ENCODE measurements at places on chromosomes 5 and 9. TPM values are rescaled to one million over a fixed set of nuclear protein-coding genes. Genes with fewer than 3 reads are reported as not detected.

- peaks cover 27% of the 10 kb centered on the region for H3K36me3 ChIP-seq
- H3K4me1 ChIP-seq, result no peaks in the 10 kb centered on the region
- H3K27me3 ChIP-seq, result no peaks in the 10 kb centered on the region
- no peak overlapping the region for H3K27ac ChIP-seq
Measured at GRCh38 chr5:16780325-16780724, 155.8 kb downstream of the MYO10 start.

PCDHB5 gene
- 8.1 TPM for total RNA-seq

GRCh38 chr9:126412905-126413304 is 86.3 kb downstream of the MVB12B start:
- H3K36me3 ChIP-seq, result peaks cover 6% of the 10 kb centered on the region
- no peaks in the 10 kb centered on the region for H3K27me3 ChIP-seq
- H3K4me3 ChIP-seq, result no peak overlapping the region
- no peaks in the 10 kb centered on the region for H3K4me1 ChIP-seq
- DNase-seq, result no peak

GRCh38 chr9:135174981-135175380 is 87.5 kb downstream of the OLFM1 start:
- no peaks in the 10 kb centered on the region for H3K4me1 ChIP-seq
- H3K36me3 ChIP-seq, result no peaks in the 10 kb centered on the region
- H3K27me3 ChIP-seq, result no peaks in the 10 kb centered on the region
- no peak for DNase-seq
- no peak overlapping the region for H3K4me3 ChIP-seq

DNA sequence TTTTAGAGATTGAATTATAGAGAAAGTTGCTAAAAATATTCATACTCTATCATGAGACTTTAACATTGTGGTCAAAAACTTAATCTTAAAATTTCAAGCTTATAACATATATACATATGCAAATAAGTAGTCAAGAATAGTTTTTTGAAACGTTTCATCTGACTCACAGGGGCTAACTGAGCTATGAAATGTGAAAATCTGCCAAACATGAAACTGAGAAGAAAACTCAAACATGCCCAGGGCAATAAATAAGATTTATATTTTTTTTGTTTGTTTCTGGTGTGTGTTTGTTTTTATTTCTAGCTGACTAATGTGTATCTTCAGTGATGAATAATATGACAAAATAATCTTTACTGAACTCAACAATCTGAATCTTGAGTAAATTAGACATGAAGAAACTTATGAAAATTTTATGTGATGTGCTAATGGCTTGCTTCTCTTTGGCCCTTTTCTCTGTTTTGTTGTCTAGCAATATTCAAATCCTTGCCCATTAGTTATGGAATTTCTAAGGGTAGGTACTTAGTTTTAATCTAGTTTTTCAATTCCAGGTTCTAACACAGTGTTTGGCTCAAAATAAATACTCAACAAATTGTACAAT is 99.9 kb downstream of the FAM174A start:
- no peaks in the 10 kb centered on the region for H3K4me1 ChIP-seq
- no peak overlapping the region for H3K27ac ChIP-seq
- no peak for DNase-seq
- H3K4me3 ChIP-seq, result no peak overlapping the region

DNA sequence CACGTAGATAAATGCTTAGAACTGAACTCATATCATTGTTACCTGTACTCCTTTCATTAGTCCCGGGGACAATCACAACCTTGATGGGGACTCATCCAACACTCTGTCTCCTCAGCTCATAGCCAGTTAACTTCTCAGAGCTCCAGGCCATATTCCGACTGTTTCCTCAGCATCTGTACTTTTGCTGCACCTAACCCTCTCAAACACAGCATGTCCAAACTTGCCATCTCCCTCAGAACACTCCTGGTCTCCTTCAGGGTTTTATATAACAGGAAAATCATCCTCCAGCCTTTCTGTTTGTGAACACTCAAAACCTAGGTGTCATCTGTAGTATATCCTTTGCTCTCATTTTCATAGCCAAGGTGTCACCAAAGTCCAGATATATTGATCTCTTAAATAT is 150.5 kb downstream of the CDH6 start:
- no peaks in the 10 kb centered on the region for H3K27me3 ChIP-seq
- no peak overlapping the region for H3K4me3 ChIP-seq
- no peak overlapping the region for H3K27ac ChIP-seq
- H3K36me3 ChIP-seq, result no peaks in the 10 kb centered on the region
- no peak for DNase-seq

- no peak overlapping the region for H3K27ac ChIP-seq
- no peaks in the 10 kb centered on the region for H3K4me1 ChIP-seq
- no peak overlapping the region for H3K4me3 ChIP-seq
- DNase-seq, result no peak
Measured at GRCh38 chr5:96572864-96573512, 89.2 kb upstream of the CAST start.

PRR16 gene
- 5.9 TPM for total RNA-seq

DNA sequence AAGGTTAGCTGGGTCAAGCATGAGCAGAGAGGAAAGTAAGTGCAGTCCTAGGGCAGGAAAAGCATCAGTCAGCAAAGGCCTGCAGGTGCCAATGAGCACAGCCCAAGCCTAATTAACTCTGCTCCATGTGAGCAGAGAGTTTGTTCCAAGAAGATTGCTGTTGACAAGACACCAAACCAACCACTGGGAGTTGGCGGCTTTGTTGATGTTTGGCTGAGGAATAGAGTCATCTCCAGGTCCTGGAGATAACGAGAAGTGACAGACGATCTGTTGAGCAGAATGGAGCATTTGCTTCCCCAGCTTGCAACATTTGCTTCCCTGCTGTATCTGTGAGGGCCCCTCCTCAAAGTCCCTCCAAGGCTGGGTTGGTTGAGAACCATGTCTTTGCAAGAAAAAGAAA is 68.2 kb downstream of the FAM114A2 start:
- no peak overlapping the region for H3K4me3 ChIP-seq
- H3K36me3 ChIP-seq, result no peaks in the 10 kb centered on the region
- peak; percentile 78 for DNase-seq
- H3K4me1 ChIP-seq, result no peaks in the 10 kb centered on the region
- no peak overlapping the region for H3K27ac ChIP-seq

DNA sequence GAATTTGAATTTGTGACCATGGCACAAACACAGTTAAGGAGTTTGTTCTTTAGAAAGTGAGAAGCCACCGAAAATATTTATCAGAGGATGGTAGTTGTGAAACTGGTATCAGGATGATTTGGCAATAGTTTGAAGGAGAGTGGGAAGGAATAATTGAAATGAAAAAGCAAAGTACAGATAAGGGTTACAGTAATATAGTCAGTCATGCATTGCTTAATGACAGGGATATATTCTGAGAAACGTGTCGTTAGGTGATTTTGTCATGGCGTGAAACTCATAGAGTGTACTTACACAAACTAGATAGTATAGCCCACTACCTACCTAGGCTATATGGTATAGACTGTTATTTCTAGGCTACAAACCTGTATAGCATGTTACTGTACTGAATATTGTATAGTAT is 84.2 kb downstream of the GPBP1 start:
- H3K4me1 ChIP-seq, result no peaks in the 10 kb centered on the region
- H3K4me3 ChIP-seq, result no peak overlapping the region
- H3K27ac ChIP-seq, result no peak overlapping the region

- H3K4me1 ChIP-seq, result no peaks in the 10 kb centered on the region
- no peak overlapping the region for H3K4me3 ChIP-seq
- no peak overlapping the region for H3K27ac ChIP-seq
- DNase-seq, result no peak
Measured at GRCh38 chr5:42927730-42928129, 112.4 kb downstream of the ANXA2R start.

SPATA31A3 gene
- not detected for total RNA-seq

DRD1 gene
- 1.5 TPM for total RNA-seq

GRCh38 chr5:135053278-135053677 is 19.2 kb upstream of the PITX1 start:
- no peaks in the 10 kb centered on the region for H3K4me1 ChIP-seq
- no peaks in the 10 kb centered on the region for H3K36me3 ChIP-seq
- no peak overlapping the region for H3K27ac ChIP-seq
- DNase-seq, result no peak

CCDC183 gene
- total RNA-seq, result 1.6 TPM

FRMD3 gene
- 3.2 TPM for total RNA-seq

DNA sequence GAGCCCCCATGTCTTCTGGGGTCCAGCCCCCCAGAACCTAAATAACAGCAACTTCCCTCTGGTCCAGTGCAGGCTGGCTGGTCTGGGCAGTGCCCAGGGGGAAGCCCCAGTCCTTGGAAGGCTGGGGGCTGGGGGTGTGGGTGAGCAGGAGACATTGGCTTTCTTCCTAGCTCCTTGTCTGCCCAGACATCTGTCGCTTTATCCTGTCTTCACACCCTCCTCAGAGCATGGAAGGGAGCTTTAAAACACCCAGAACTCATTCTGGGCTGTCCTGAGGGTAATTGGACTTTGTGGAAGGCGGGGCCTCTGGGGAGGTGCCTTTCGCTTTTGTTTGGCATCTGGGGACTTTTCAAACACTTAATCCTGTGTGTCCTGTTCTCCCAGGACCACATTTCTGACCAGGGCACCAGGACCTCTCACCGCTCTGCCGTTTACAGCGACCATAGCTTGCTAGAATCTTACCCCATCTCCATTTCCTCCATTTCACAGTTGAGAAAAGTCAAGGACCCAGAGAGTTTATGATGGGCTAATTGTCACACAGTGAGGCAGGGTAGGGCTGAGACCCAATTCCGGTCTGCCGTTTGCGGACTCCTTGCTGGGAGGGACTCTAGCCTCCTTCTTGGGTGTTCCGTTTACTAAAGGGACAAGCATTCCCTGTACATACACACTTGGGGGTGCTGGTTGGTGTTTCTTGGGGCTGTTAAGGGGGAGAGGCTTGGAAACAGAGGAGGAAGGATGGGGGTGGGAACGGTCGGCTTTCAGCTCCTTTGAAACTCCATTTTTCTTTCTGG is 1.1 kb downstream of the GSN start:
- peaks cover 3% of the 10 kb centered on the region for H3K27me3 ChIP-seq
- peaks cover 16% of the 10 kb centered on the region for H3K4me1 ChIP-seq
- no peaks in the 10 kb centered on the region for H3K36me3 ChIP-seq
- H3K27ac ChIP-seq, result peak overlapping the region; percentile 81
- DNase-seq, result no peak

PCDHGB2 gene
- 10.1 TPM for total RNA-seq

DNA sequence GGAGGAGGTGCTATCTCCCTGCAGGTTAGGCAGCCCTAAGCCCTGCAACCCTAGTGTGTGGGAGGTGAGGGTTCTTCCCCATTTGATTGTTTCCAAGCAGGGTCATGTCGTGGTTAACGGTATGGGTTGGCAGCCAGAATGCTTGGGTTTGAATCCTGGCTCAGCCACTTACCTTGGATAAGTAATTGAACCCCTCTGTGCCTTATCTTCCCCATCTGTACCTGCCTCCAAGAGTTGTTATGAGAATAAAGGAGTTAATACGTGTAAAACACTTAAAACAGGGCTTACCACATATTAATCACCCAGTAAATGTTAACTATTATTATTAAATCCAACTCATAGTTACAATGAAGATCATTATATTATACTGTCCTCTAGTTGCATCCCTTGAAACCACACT is 52.2 kb upstream of the SPATA31E1 start:
- H3K4me1 ChIP-seq, result no peaks in the 10 kb centered on the region
- H3K4me3 ChIP-seq, result no peak overlapping the region
- no peaks in the 10 kb centered on the region for H3K27me3 ChIP-seq
- H3K36me3 ChIP-seq, result no peaks in the 10 kb centered on the region

DNA sequence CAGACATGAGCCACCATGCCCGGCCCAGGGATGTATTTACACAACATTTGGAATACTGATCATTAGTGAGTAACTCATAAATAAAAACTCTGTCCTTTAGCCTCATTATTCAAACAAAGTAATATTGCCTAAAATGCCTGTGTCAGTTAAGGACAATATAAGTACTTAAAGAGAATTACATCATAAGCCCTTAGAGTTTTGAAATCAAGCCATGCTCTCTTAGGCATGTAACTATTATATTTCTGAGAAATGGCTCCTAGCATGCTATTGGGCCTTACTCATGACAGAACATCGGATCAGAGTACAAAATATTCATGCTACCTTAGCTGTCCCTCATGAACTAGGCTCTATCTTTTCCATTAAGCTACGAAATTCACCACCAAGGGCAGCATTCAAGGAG is 309.3 kb downstream of the CHSY3 start:
- no peaks in the 10 kb centered on the region for H3K4me1 ChIP-seq
- no peak overlapping the region for H3K27ac ChIP-seq
- no peaks in the 10 kb centered on the region for H3K36me3 ChIP-seq
- no peak overlapping the region for H3K4me3 ChIP-seq

GRCh38 chr9:118331622-118332045 is 627.4 kb downstream of the TLR4 start:
- DNase-seq, result no peak
- no peaks in the 10 kb centered on the region for H3K4me1 ChIP-seq
- H3K27ac ChIP-seq, result no peak overlapping the region
- H3K36me3 ChIP-seq, result no peaks in the 10 kb centered on the region
- H3K4me3 ChIP-seq, result no peak overlapping the region

- peak overlapping the region; percentile 68 for H3K27ac ChIP-seq
- DNase-seq, result no peak
- H3K4me3 ChIP-seq, result no peak overlapping the region
Measured at GRCh38 chr5:159187719-159188118, 21.6 kb downstream of the RNF145 start.

GRCh38 chr5:173719731-173720082 is 103.3 kb upstream of the BOD1 start:
- H3K36me3 ChIP-seq, result no peaks in the 10 kb centered on the region
- peaks cover 3% of the 10 kb centered on the region for H3K27me3 ChIP-seq
- H3K27ac ChIP-seq, result no peak overlapping the region
- no peak overlapping the region for H3K4me3 ChIP-seq

Measured in lung (tissue), 17 donors.